Fibroblast of the conjunctiva (primary cell): ENCODE measurements at places on chromosomes 2 and 18.

DNA sequence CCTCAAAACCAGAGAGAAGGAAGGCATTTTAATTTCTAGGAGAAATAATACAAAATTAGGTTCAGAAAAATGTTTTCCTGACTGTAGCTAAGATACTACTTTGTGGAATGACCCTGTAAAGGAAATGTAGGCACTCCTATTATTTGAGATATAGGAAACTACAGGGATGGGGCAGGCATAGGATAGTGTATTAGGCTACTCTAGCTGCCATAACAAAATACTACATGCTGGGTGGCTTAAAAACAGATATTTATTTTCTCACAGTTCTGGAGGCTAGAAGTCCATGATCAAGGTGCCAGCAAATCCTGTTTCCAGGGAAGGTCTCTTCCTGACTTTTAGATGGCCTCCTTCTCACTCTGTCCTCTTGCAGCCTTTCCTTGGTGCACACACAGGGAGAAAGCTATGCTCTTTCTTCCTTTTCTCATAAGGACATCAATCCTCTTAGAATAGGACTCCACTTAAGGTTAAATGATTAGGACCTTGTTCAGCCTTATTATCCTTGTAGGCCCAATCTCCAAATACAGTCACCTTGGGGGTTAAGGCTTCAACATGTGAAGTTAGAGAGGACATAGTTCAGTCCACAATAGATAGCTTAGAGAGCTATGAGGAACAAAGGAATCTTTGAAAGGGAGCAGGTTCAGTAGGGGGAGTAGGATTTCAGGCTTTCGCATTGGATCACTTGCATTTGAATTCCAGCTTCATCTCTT lies 14.0 kb upstream of the CAVIN2 start:
- no peak for DNase-seq

DNA sequence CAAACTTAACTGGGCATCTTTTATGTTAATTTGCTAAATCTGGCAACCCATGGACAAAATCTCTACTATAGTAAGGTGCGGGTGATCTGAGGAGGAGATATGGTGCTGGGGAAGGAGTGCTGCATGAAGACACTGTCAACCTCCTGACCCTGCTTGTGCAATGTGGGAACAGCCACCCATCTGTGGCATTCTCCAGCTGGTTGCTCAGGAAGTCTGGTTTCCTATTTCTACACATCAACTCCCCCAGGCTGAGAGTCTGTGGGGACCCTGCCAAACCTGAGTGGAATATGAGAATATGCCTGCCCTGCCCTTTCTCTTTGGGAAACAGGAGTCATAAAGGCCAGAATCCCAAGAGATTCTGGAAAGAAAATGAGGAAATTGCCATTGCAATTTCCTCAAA lies 60.1 kb upstream of the PAX3 start:
- no peak for DNase-seq

DNA sequence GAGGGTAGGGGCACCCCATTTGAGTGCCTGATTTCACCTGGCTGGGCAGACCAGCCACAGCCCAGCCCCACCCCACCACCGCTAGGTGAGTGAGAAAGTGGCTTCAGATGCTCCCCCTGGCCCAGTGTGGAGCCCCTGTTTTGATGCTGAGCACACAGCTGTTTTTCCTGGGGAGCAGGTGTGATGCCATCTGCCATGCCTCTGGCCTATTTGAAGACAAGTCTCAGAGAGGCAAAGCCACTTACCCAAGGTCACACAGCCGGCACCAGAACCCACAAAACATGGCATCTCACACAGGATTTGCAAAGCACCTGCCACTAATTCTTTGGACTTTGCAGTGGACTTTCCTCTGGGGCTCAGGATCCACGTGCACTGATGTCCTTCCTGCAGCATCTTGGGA lies 131.3 kb downstream of the INHBB start:
- no peak for DNase-seq

DNA sequence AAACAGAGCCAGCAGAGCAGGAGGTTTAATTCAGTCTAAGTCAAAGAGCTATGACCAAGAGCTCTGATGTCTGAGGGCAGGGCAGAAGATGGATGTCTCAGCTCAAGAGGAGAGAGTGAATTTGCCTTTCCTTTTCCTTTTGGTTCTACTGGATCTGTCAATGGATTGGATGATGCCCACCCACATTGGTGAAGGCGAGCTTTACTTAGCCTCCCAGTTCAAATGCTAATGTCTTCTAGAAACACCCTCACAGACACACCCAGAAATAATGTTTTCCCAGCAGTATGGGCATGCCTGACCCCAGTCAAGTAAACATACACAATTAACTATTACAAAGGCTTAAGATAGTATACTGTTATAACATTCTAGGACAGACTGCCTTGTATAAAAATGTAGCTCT lies 236.3 kb upstream of the NRXN1 start:
- DNase-seq, result no peak

GRCh38 chr2:16587601-16588000 lies 78.0 kb downstream of the CYRIA start:
- DNase-seq, result no peak

DNA sequence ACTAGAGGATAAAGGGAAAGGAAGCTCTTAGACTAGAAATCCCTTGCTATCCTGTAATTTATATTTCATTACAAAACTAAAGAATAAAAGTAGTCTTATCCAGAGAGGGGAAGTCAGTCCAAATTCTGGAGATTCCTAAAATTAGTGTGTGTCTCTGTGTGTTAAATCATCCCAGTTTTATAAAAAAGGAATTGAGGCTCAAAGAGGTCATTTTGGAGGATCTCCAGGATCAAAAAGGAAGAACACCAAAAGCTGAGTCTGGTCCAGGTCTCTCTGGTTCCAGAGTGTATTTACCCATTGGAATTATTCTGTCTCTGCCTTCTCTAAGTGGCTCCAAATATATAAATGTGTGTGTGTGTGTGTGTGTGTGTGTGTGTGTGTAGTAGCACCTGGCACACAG lies 166.7 kb downstream of the NRXN1 start:
- no peak for DNase-seq

GRCh38 chr2:205869439-205869838 lies 187.1 kb downstream of the NRP2 start:
- DNase-seq, result no peak

DNA sequence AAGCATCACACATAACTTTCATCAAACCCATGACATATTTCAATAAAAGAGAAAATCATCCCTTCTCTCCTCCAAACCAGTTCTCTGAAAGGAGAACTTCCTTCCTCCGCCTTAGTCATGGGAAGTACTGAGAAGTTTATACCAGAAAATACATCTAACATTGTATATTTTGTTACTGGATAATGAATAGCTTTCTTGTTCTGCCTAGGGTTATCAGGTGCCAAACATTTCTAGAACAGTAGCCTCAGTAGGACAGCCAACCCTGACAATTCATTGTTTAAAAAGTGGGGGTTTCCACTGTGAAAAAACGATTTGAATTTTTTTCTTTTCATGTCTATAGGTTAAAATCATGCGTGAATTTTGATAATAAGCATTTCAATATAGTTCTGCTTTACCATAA lies 16.0 kb upstream of the DAW1 start:
- DNase-seq, result no peak

GRCh38 chr18:44895176-44895798 lies 214.6 kb downstream of the SETBP1 start:
- DNase-seq, result peak; percentile 43

GRCh38 chr2:39704540-39704939 lies 38.8 kb downstream of the TMEM178A start:
- DNase-seq, result no peak

DNA sequence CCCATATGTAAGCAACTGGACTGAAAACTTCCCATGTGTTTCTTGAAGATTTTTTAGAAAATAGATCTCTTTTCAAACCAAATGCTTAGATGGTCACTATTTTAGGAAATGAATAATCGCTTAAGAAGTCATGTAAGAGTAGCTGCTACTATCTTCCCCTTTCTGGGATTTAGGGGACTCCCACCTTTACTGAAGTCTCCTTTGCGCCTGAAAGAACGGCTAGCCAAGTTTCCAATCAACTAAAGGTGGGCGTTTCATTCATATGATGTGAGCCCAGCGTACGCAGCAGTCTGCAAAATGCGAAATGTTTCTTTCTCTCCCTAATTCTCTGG lies 1.1 kb downstream of the DIPK1C start:
- DNase-seq, result no peak

DNA sequence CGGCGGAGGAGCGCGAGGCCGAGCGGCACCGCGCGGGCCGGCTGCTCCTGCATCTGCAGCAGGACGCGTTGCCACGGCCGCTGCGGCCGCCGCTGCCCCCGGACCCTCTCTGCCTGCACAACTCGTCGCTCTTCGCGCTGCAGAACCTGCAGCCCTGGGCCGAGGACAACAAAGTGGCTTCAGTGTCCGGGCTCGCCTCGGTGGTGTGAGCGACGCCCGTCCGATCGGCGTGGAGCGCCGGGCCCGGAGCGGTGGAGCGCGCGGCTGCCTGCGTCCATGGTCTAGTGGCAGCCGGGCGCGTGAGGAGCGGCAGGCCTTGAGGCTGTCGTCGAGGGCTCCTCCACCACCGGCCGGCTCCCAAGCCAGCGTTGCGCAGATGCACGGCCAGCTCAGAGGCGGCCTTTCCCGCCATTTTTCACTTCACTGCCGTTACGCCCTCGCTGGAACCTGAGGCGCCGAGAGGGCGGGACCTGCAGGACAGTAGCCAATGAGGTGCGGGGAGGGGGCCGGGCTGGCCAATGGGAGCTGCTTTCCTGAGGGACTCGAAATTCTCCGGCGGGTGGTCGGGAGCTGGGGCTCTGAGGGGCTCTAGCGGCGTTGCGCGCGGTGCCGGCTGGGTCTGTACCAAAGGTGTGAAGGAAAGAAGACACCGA lies 1.9 kb downstream of the TLX2 start:
- no peak for DNase-seq

DNA sequence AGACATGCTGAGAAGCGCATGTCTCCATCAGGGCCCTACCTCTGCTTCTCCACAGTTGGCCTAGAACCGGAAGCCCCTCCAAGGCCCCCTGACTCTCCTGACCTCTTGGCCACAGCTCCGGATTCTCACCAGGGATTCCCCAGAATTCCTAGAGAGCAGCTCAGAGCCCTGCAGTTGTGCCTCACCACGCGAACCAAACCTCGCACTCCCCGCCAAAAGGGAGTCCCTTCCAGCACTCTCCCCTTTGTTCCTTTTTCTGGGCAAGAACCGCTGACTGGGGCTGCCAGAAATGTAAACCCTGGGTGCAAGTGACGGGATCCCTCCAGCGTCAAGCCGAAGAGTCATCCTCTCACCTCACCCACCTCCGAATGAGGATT lies 36.7 kb downstream of the AFF3 start:
- DNase-seq, result no peak

DNA sequence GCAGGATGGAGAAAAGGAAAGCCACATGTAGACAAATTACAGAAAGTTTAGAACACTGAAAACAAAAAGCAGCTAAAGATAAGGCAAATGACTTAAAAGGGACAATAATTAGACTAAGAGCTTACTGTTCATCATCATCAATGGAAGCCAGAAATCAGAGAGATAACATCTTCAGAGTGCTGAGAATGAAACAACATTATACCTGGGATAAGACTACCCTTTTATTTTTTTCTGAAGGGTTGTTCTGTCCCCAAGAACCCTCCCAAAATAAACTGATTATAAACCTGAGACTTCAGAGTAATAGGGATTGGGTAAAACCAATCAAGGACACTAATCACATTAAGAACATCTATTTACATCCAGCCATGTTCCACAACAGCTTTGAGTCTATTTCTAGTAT lies 6.9 kb upstream of the NEDD4L start:
- no peak for DNase-seq

DNA sequence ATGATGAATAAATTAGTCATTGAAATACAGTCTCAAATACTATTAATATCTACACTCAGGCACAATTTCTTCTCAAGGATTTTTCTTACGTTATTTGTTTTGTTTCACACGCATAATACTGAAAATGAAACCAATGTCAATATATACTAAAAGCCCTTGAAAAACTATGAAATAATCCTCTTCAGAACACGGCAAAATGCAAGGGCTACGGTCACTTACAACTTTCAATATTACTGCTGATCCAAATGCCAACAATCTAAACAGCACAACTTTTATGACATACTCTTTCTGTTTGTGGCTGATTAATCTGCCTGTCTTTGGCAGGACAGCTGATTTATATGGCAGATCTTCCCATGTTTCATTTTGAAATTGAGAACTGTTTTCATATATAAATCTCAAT lies 68.3 kb downstream of the LRPPRC start:
- DNase-seq, result no peak

GRCh38 chr2:119659601-119660342 lies 19.2 kb upstream of the TMEM177 start:
- no peak for DNase-seq

DNA sequence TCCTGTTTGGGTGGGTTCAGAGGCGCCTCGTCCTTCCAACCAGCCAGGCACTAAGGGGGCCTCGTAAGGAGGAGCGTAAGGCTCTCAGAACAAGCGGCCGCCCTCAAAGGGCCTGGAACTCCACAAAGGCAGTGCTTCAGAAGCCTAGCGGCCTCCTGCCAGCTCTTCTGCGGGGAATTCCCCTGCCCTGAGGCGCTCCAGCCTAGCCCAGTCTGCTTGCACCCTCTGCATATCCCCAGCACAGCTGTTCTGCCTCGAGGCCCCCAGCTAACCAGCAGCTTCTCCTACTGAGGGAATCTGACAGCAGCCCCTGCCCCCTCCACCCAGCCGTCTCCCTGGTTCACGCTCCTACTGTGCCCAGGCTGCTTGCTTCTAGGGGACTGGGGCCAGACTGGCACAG lies 265.9 kb downstream of the TFCP2L1 start:
- DNase-seq, result no peak

DNA sequence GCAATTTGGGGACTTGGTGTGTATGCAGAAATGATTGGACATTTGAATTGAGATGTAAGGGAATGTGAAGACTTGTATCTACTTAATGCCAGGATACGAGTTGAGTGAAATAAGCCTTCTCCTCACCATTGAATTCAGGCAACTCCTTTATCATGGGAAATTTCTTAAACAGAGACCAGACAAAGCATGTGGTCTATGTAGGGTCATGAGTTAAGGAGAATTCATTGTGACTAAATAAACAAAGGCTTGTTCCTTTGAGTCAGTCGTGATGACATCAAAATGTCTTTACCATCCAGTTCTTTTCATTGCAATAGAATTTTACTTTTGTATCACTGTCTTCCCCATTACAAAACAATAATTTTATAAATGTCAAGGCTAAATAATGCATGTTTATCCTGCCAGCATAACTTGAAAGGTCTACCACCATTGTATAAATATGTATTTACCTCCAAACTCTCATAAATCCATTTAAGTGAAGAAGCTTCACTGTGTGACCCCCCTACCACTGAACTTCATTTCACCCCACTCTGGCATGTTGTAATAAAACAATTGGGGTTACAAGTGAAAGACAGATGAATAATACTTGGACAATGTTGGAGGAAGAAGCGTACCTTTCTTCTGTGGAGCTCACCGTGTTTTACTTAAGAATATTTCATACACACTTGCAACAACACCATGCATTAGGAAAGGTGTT lies 149.4 kb downstream of the EPHA4 start:
- no peak for DNase-seq

GRCh38 chr2:52537588-52537987 lies 1230.0 kb upstream of the CHAC2 start:
- no peak for DNase-seq

GRCh38 chr18:3966642-3967358 lies 488.3 kb downstream of the DLGAP1 start:
- DNase-seq, result no peak
